HFFc6 (cell line): ENCODE measurements at places on chromosomes 3 and 15. TPM values are rescaled to one million over a fixed set of nuclear protein-coding genes. Genes with fewer than 3 reads are reported as not detected.

DNA sequence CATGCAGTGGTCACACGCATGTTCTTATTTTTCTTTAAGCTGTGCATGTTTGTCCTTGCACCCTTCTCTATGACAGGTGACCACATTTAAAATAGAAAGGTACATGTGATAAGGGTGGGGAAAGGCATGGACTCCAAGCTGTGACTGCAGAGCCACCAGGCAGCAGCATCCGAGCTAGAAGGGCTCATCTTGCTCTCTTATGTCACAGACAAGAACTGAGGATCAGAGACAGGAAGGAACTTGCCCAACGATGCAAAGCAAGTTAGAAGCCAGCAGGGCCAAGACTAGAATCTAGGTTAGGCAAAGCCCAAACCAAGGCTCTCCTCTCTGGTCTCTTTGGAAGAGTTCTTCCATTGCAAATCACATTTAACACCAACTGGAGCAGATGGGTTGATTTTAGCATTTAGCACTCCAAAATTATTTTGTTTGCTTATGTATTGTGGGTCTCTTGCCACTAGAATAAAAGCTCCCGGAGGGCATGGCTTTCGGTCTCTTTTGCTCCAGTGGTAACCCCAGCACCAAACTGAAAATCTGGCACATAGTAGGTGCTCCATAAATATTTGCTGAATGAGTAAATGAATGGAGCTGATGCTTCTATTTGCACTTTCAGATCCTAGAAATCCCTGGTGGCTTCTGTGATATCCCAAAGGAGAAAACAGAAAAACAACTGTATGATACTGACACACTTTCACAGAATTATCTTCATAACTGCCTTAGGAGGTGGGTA, 84.3 kb downstream of the IQSEC1 start:
- no peak for DNase-seq
- 0 out of 2 replicates have a peak, but pooled peaks cover 2% of the 10 kb centered on the region for H3K27me3 ChIP-seq
- H3K4me3 ChIP-seq = no peak overlapping the region
- H3K27ac ChIP-seq = no peak overlapping the region; the same call in 1 of the 2 replicates

MEX3B gene
- total RNA-seq = 4.0 to 4.8 TPM (median 4.4 TPM) in 3 replicates

LMAN1L gene
- not detected in 2 replicates for total RNA-seq

- no peak overlapping the region for H3K4me3 ChIP-seq
- DNase-seq = no peak
- no peaks in the 10 kb centered on the region; the same call in 1 of the 2 replicates for H3K27me3 ChIP-seq
- peaks cover 12% of the 10 kb centered on the region for H3K4me1 ChIP-seq
- no peak overlapping the region for H3K27ac ChIP-seq
These were observed 54.7 kb downstream of the ISL2 start for GRCh38 chr15:76391309-76391708.

OCA2 gene
- total RNA-seq = not detected in 3 replicates

GRCh38 chr3:66428733-66429132, 72.1 kb downstream of the LRIG1 start:
- H3K36me3 ChIP-seq = no peaks in the 10 kb centered on the region
- H3K27ac ChIP-seq = peak overlapping the region; percentile 77
- peaks cover 47% of the 10 kb centered on the region for H3K4me1 ChIP-seq
- H3K27me3 ChIP-seq = no peaks in the 10 kb centered on the region; the same call in 1 of the 2 replicates
